ENCODE measurements at places on chromosomes 7 and 10.

DNA sequence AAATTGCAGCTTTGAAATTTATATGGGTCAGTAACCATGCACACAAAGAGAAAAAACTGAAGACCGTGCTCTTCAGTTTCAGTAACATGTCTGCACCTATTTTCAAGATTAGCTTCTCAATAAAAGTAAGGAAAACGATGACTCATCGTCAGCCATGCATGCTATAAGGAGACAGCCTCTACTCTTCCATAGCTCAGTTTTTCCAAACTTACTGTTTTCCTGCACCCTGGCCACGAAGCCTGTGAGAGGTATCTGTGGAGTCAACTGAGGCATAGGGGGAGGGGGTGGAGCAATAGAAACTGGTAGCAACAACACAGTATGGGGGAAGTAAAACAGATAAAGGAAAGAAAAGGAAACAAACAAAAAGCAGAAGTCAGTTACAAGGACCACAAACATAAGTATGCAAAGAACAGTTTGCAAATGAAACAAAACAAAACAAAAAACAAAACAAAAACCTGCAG lies 58.0 kb downstream of the PDSS1 start:
- DNase-seq, result no peak

- no peak for DNase-seq
Observed at GRCh38 chr7:22291977-22292376, 65.0 kb downstream of the RAPGEF5 start.

GRCh38 chr7:93315896-93316295 lies 83.7 kb downstream of the VPS50 start:
- no peak for DNase-seq

GRCh38 chr10:100182281-100182680 lies 3.5 kb downstream of the ERLIN1 start:
- no peak for DNase-seq

- no peak for DNase-seq
Observed at GRCh38 chr10:13842117-13842516, 255.4 kb downstream of the PRPF18 start.

- DNase-seq, result no peak
Observed at GRCh38 chr7:107632492-107632865, 28.1 kb upstream of the SLC26A4 start.

GRCh38 chr10:74022926-74023629 lies 25.2 kb downstream of the VCL start:
- no peak for DNase-seq

DNA sequence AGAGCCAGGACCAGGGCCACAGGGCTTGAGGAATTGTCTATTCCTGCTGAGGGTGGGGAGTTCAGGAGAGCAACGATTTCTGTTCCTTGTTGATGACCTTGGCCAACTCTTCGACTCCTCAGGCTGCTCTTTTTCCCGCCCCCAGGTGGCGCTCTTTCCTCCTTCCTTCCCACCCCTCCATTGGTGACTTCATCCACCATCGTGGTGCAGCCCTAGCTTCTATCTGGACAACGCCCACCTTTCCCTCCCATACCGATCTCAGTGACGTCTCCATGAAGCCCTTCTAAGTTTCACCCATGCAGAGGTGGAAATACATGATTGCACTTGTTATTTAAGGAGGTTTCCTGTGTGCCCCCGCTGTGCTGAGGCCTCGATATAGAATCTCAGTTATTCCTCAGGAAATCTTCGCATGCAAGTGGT lies 22.1 kb upstream of the CARD11 start:
- DNase-seq, result peak; percentile 36

- no peak for DNase-seq
Observed at GRCh38 chr10:131544495-131544894, 233.0 kb upstream of the TCERG1L start.

DNA sequence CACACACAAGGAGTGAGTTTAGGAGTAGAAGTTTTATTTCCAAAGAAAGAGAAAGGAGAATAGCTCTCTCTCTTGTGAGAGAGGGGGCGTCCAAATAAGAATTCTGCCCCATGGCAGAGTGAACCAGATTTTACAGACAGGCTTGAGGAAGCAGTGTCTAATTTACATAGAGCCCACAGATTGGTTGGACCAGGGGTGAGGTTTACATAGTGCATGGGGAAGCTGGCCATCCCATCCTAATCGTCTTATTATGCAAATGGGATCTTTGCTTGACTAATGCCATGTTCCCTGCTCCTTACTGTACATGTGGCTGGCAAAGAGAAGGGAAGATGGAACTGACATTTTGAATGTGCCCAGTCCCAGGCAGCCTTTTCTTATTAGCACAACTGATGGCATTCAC lies 60.0 kb upstream of the ACSM6 start:
- no peak for DNase-seq

DNA sequence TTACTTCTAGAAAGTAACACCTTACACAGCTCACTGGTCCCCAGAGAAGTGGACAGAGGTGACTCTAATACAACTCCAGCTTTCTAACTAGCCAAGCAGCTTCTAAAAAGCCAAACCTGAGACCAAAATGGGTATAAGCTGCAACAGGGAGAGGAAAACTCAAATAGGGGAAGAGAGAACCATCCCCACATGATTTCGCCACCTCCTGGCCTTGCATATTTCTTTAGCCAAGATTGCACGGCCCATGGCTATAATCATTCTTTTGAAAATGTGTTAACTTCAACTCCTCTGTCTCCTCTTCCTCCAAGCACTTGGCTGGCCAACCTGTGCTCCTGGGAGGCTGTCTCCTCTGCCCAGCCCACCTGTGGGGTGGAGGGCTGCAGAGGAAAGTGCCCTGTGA lies 28.7 kb downstream of the NUP42 start:
- DNase-seq, result no peak

DNA sequence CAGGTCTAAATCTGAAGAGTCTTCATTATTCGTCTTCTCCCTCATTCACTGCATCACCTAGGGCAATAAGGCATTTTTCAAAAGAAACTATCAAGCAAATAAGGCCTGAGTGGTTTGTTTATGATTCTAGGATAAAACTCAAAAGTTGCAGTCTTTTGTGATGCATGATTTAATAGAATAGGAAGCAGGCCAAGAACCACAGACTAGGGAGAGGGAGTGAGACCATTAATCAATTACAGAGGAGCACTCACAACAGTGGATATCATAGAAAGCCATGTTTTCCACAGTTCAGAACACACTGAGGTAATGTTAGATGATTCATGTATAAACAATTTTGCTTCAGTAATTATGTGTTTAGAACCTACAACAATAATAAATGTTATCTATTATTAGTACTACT lies 87.8 kb upstream of the LRRTM3 start:
- DNase-seq, result no peak

DNA sequence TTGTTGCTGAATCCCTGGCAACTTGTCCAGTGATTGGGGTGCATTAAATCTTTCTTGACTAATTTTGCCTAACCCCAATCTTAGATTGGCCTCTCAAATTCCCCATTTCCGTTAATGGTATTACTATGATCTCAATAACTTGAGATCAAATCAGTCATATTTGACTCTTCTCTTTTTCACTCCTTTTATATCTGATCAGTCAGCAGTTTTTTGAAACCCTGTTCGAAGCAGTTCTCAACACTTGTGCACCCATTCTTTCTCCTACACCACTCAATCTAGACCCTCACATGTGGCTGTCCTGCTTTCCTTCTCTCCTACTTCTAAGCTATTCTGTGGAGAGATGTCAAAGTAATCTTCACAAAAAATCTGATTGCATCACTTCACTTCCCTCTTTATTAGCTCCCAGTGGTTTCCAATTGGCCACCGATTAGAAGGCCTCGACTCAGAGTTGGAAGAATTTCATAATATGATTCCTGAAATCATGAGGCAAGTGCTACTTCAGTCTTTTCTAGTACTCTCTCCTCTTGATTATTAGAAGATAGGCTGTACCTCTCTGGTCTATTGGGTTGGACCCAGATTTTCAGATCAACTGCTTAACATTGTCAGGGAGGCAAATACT lies 128.9 kb downstream of the ZNF365 start:
- no peak for DNase-seq

GRCh38 chr10:119919826-119920225 lies 27.3 kb downstream of the SEC23IP start:
- DNase-seq, result no peak

DNA sequence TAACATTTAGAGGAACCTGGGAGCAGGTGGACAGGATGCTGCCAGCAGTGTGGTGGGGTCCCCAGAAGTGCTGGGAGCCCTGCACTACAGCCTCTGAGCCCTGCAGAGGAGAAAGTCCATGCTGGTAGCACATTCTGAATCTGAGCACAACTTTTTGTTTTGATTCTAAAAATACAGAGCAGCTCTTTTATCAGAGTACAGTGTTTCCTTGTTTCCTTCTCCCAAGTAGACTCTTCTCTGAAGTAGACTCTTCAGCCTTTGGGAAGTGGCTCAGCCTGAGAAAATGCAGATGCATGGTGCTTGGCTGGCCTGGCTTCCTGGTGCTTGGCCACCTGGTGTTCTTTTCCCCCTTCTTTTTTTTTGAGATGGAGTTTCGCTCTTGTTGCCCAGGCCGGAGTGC lies 9.1 kb downstream of the ADCY1 start:
- DNase-seq, result no peak

GRCh38 chr7:80842022-80842790 lies 76.6 kb downstream of the SEMA3C start:
- no peak for DNase-seq

DNA sequence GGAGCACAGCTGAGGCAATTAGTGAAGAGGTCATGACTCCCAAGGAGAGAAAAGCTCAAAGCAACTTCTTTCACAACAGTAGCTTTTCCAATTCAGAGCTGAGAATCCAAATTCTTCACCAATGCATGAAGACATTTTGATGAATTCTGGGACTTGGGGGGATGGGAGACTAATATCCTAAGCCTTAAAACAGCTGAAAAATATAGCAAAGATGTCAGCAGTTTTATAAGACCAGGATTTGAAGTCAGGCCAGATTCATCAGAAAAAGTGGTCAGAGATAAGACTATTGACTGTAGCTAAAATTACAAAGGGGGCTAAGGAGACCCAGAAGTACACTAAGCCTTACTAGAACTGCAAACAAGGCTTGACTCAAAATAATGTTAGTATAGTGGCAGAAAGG lies 51.6 kb downstream of the GPR141 start:
- no peak for DNase-seq

GRCh38 chr7:134859783-134860182 lies 80.3 kb downstream of the CALD1 start:
- DNase-seq, result no peak

DNA sequence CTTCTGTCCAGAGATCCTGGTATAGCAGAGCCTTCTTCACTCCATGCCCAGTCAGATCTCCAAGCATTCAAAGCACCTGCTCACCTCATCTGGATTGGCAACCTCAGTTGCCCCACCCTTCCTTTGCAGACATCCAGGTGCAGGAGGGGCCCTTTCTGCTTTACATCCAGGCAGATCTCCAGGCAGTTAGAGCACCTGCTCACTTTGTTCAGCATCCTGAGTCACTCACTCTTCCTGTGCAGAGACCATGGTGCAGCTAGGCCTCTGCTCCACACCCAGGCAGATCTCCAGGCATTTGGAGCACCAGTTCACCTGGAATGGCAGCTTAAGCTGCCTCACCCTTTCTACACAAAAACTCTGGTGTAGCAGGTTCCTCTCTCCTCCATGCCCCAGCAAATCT lies 153.1 kb downstream of the CDK14 start:
- DNase-seq, result no peak

DNA sequence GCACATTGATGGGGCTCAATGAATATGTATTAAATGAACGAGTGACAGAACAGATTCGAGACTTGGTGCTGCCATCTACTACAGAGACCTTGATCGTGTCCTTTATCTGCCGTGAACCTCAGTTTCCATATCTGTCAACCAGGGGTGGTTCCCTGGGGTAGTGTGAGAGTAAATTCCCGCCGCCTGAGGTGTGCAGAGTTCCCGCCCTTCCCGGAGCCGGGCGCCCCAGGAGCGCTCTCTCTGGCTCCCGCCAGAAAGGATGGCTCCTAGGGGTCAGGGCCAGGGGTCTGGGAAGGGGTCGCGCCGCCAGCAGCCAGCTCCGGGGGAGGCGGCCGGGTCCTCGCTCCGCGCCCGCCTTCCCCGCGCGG lies 333 bp upstream of the PLCE1 start:
- no peak for DNase-seq

- no peak for DNase-seq
Observed at GRCh38 chr7:135348493-135348892, 114.9 kb downstream of the STRA8 start.

DNA sequence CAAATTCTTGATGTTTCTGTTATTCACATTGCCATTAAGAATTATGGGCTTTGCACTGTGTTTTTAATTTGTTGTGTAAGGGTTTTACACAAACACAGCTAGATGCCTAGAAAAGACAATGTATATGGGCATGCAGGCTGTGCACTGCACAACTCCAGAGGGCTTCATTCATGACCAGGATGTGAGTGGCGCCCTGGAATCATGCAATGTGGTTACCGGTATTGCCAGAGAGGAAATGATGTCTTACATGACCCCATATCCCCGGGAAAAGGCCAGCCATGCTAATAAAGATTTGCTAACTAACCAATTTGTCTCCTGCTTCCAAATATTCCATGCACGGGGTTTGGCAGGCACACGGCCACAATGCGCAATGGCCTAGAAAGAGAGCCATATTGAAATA lies 16.9 kb downstream of the KCNMA1 start:
- DNase-seq, result no peak

DNA sequence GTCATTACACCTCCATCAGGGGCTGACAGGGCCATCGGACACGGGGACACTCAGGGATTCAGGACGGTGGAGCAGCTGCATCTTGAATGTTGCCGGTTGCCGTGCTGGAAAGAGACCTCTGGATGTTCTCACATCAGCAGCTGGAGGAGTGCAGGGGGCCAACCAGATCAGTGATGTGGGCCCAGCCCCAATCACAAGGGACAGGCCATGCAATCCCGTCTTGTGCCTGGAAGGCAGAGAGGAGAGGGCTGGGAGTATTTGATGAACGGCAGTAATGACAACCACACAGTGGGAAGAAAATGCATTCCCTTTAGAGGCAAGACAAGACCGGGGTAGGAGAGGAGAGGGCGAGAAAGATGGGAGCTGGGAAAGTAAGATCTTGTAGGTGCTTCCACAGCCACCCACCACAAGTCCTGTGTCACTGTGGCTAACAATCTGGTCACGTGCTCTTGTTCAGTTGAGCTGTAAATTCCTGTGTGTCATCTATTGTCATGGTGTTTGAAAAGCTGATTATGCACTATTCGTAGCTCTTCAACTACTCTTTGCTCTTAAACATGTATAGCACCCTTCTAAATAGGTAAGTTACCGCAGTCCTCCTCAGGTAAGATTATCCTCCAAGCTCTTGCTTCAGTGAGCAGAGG lies 85.9 kb upstream of the LEP start:
- DNase-seq, result no peak

DNA sequence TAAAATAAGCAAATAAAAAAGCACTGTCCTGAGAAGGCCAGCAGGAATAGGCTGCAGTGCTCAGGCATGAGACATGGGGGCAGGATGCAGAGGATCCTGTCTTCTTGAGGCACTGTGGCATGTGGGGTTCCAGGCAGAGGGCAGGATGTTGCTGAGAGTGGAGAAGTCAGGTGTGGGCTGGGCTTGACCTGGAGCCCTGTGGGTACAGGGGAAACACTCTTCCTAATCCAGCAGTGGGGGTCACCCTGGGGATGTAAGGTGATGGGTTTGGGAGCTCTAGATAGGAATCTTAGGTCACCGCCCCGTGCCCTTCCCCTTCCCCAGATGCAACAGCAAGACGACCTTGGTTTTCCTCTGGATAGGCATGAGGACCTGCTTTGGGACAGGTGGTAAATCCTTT lies 13.6 kb downstream of the SUMF2 start:
- DNase-seq, result no peak

- no peak for DNase-seq
Observed at GRCh38 chr10:97096261-97097083, 89.3 kb downstream of the SLIT1 start.
